ENCODE measurements at places on chromosomes 12 and 14.

DNA sequence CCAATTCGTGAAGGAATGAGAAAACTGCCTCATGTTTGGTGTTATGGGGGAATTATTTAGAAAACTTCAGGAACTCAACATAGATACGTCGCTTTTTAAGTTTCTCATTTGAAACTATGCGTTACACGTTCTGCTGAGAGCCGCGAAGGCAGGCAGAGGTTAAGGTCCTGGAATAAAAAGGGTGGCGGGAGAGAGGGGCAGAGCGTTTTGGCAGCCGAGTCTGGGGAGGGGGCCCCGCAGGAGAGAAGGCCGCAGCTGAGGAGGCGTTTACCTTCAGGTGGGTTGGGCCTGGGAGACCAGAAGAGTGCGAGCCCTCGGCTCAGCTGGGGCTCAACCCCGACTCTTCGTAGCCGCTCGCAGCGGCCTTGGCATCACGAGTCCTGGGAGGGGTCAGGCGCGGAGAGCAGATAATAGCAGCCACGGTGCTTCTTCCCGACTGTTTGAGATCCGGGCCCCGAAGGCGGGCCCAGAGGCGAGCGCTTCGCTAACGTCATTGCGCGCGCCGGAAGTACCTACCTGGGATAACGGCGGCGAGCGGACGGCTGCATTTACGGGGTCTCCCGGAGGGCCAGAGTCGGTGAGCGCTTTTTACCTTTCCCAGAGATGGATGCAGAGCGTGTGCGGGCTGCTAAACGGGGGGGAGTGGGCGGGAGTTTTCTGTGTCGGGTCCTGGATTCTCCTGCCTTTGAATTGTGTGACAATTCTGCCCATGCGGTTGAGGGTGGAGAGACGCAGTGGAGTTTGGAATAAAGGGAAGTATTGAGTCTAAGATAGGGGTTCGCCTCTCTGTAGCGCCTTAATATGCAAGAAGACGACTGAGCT lies at the start of the genes PPHLN1 and ZCRB1:
Gene PPHLN1 (plus strand): TSS at position 515 of the 822 bp plus-strand sequence. CDS start 9,736 bp downstream, outside the sequence.
Gene ZCRB1 (minus strand): TSS at position 442 of the 822 bp plus-strand sequence. CDS start 1,992 bp downstream, outside the sequence.
- DNase-seq: peak; percentile 77

DNA sequence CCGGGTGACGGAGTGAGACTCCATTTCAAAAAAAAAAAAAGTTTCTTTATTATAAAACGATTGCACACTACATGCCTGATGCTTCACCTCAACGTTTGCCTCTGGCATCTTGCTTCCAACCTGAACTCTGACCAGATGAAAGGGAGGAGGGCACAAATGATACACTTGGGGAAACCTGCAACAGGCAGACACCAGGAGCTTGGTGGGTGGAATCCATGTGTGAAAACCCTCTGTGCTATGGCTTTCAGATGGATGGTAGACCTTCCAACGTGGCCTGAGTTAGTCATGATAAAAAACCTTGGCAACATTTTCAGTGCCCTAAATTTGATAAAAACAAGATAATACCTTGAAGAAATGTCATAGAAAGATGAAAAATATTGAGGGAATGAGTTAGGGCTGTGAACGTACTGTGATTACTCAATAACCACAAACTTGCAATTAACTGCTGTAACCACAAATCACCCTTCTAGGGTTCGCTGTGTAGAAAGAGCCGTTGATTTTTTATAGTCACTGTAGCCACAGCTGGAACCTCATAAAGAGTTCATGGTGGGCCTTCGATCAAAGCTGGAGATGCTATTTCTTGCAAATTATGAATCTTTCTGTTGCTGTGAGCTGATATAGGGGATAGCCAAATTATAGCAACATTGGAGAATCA lies 26.1 kb upstream of the GZMB start:
- DNase-seq: no peak

GRCh38 chr14:27090716-27091115 lies 492.9 kb upstream of the NOVA1 start:
- no peak for DNase-seq

- no peak for DNase-seq
These were observed 204 bp upstream of the PRPH start for GRCh38 chr12:49294804-49295081.

- no peak for DNase-seq
These were observed 222.3 kb downstream of the RAD51B start for GRCh38 chr14:68041876-68042354.

GRCh38 chr12:77433799-77434198 lies 368.4 kb upstream of the E2F7 start:
- no peak for DNase-seq

DNA sequence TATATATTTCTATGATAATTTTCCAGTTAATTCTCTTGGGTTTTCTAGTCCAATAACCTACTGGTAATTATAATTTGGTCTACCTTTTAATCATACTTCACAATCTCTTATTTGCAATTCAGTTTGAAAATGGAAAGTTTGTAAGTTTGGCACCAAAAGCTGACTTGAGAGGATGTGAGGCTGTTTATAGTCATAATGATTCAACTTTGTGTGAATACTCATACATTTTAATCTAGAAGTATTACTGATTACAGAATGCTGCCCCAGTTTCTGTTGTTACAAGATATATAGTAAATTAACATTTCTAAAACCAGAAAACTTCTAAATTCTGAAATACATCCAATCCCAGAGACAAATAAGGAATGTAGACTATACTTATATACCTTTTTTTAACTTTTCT lies 158.2 kb downstream of the SLC38A4 start:
- peak; percentile 37 for DNase-seq

DNA sequence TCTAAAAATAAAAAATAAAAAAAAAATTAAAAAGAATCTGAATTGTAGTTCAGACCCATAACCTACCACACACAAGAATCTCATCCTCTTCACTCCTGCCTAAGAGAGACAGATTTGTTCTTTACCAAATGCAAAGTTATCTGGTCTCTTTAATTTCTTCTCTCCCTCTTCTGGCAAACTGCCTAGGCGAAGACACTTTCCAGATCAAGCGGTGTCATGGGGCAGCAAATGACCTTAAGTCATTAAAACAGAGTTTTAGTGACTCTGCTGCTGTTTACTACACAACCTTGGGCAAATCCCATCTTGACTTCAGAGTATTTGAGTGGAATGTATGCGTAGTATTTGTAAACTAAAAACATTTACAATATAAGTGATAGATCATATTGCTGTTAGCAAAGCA lies 60.9 kb upstream of the NID2 start:
- DNase-seq: no peak

GRCh38 chr12:120666571-120667390 lies 20.2 kb upstream of the MLEC start:
- DNase-seq: no peak

- DNase-seq: peak; percentile 44
These were observed 68.6 kb upstream of the USP15 start for GRCh38 chr12:62191491-62192179.

Data from fibroblast of pulmonary artery (primary cell).